Erythroblast (primary cell): ENCODE measurements at places on chromosomes 5 and 9.

DNA sequence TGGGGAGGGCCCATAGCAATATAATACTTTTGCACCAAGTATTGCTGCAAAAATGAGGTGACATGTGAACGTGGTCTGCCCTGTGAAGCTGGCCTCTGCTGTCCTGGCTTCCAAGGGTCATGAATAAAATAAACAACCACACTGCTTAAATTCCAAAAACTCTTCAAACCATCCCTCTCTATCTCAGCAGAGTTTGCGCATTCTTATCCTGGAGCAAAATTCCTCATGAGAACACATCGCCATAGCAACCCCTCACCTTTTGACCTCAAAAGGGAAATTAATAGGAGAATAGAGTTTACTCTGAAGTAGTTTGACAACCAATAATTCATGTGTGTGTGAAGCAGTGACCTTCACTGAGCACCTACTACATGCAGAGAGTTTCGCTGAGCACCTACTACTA is 342.9 kb downstream of the SPOCK1 start:
- DNase-seq, result no peak

DNA sequence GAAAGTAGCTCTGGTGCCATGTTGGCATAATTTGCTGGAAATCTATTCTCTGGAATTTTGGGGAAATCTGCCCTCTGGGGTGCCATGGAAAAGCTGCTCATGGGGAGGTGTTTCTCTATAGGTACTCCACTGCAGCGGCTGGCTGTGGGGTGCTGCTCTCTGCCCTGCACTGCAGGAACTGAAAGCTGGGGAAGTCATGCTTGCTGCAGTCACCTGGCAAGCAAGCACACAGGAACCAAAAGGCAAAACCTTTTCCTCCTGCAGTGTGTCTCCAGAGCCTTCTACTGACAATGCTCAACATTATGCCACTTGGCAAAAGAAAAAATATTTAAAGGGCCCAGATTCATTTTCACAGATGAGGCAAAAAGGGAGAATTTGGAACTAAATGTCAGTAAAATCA is 25.8 kb upstream of the CARNMT1 start:
- DNase-seq, result no peak

DNA sequence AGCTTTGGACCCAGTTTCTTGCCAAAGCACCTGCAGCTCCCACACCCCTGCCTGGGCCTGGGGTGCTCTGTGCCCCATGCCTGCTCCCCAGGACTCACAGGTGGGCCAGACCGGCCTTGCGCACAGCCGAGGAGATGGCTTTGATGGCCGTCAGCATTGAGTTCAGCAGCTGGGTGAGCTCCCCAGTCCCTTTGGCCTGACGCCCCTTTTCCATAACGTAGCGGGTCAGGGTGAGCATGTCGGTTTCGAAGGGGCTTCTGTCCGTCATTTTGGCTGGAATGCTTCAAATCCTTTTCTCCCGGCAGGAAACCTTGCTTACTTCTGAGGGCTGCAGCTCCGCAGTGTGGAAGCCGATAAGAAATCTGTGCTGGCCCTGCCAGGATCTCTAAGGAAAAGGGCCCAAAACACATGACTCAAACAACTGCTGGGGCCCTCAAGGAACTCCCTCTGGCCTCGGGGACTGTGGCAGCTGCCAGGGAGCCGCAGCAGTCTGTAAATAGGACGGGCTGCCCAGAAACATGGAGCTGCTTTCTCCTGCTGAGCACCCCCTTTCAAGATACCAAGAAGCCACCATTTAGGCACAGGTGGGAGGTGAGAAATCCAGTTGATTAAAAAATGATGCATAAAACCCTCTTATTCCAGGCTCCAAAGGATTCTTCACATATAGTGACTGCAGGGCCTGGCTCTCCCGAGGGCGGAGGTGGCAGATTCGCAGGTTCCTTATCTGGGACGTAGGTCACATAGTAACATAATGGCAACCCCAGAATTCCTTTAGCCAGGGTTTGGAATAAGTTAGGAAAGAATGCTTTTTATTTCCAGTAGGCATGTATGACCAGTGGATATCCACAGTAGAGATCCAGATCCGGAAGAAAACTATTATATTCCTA is at the start of gene FBP2:
FBP2 (minus strand) TSS at position 366 of the 887 bp plus-strand sequence; CDS start at position 268, 98 bp downstream.
- no peak for DNase-seq

DNA sequence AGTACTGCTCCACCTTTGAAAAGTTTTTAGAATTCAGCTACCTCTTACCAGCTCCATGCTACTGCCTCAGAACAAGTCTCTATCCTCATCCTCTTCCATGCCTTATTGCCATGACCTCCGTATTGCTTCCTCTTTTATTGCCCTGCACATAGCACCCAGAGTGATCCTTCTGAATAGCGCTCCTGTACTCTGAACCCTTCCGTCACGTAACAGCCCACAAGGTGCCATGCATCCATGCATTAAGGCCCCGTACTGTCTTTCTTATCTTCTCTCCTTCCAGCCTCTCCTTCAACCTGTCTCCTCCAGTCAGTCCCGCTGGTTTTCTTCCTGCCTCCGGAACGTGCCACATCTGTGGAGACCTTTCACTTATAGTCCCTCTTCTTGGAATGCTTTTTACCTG is 273.3 kb upstream of the SEMA6A start:
- no peak for DNase-seq

DNA sequence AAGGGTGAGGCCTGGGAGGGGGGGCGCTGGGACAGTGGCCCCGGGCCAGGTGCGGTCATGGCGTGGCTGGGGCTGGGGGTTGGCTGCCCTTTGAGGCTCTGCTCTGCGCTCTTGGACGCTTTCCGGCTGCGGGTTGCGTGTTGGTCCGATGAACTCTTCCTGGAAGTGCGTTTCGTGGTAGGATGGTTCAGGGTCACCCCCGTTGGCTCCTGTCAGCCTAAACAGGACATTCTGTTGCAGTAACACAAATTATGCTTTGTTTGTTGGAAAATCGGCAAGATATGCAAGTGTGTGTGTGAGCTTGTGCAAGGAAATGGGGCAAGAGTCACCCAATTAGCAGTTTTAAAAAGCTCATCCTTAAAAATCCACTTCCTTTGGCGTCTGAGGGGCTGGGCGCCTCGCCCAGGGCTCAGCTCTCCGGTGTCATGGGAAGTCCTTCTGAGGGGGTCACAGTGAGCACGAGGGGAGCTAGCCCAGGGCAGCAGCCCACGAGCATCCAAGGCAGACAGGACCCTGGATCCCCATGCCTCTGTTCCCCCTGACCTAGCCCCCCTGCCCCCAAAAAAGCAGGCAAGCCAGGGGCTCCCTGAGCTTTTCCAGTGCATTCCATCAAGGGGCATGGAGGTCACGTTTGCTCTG is 22.2 kb upstream of the RNU6ATAC start:
- DNase-seq, result no peak

- DNase-seq, result no peak
Measured at GRCh38 chr9:81031422-81032029, 657.8 kb downstream of the TLE1 start.

- peak; percentile 25 for DNase-seq
Measured at GRCh38 chr5:77867194-77867691, 91.1 kb upstream of the TBCA start.

- DNase-seq, result no peak
Measured at GRCh38 chr9:118109542-118109941, 405.3 kb downstream of the TLR4 start.

DNA sequence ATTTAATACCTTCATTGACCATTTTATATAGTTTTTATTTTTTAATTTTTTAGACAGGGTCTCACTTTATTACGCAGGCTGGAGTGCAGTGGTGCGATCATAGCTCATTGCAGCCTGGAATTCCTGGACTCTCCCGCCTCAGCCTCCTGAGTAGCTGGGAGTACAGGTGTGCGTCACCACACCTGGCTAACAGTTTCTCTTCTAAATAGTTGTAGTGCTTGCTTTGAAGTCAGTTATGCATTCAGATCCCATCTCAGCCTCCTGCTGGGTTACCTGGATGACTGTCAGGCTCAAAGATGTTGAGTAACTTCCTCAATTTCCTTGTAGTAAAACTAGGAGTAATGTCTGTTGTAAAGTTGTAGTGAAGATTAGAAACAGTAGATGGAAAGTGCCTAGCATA is 21.4 kb downstream of the SNX18 start:
- DNase-seq, result no peak

DNA sequence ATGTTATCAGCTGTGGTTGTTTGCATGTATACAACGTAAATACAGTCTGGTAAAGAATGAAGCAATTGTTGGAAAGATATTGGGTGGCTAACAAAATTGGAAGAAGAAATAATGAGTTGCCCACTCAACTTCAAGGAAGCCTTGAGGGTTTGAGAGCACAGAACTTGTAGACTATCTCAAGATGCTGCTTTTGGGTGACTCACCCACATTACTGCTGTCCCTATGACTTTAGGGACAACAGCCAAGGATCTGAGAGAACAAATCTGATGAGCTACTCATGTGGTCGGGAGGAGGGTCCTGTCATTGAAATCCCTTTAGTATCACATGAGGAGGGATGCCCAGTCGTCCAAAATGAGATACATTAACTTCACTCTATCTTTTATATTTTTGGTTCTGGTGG is 261.8 kb downstream of the GAS1 start:
- DNase-seq, result no peak

GRCh38 chr5:85266692-85267091 is 882.0 kb upstream of the EDIL3 start:
- no peak for DNase-seq

DNA sequence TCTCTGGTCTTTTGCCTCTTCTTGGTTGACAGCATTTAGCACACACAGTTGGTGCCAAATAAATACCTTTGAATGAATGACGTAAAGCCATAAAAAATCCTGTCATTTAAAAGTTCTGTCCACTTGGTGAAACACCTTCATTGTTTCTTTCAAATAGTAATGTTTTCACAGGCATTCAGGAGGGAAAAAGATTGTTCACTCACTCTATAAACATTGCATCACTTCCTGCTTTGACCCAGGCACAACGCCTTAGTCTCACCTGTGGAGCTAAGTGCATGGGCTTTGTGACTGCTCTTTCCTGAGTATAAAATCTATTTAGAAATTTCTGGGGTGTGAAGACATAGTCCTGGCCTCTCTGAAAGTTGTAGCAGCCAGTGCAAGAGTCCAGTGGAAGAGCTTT is 88.9 kb upstream of the CXCL14 start:
- DNase-seq, result no peak
